Mesenchymal stem cell (in vitro differentiated cells and primary cell): ENCODE measurements at places on chromosomes 16 and 17.
A peak's percentile ranks its signal among the peaks of the same experiment; 100 is the strongest.

DNA sequence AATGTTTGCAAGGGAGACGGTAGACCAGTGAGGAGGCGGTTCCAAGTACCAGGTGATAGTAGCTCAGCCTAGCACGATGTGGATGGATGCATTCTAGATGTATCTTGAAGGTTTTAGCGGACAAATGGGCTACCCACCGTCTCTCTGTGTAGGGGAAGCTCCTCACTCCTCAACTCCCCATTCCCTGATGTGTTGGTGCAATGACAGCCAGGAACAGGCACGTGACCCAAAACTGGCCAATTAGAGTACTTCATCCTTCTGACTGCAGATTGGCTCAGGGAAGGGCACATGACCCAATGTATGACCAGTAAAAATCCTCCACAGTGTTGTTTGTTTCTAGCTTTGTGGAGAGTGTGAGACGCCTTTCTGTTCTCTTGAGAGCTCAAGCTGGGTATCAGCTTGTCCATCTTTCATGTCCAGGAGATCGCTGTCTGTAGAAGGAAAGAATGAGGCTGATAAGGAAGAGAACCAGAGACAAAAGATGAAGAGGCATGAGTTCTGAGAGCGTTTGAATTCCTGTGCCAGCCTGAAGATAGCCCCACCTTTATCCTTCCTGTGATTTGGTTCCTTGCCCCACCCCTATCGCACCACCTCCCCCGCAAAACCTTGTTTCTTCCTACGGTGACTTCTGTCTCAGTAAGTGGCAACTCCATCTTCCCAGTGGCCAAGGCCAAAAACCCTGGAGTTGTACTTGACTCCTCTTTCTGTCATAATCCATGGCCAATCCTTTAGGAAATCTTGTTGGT is 2.3 kb upstream of the BORCS6 start:
- H3K4me3 ChIP-seq, result no peak overlapping the region
- peak; percentile 86 for DNase-seq
- H3K27ac ChIP-seq, result peak overlapping the region; percentile 74

DNA sequence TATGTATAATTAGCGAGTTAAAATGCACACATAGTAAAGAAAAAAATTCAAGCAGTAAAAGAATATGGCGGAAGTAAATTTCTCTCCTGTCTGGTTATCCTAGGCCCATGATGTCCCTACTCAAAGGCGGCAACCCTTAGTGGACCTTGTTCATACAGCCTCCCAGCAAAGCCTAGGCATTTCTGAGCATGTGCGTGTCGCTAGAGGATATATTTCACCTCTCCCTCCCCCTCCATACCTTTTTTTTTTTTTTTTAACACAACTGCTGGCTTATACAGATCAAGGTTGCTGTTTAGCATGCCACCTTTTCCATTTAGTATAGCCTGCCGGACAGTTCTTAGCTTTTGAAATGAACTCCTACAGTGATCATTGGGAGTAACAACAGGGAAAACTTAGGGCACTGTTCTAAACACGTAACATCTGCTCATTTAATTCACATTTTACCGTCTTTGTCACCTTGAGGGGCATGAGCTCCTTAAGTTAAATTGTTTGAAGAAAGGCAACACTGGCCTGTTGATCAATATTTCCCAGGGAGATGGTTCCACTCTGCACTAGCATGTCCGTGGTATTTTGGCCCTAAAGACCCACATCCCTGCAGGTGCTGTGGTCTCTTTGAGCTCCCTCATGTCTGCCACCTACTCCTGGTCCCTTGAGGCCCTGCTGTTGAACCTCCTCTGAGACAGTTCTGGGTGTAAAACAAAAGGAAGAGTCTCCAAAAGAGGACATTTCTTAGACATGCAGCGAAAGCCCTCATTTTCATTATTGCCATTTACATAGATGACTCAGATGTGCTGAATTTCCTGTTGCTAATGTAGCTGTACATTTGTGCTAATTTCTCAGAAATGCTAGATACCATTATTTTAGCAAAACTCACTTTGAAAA is 4.1 kb upstream of the TNFRSF13B start:
- peaks cover 18% of the 10 kb centered on the region for H3K27me3 ChIP-seq
- no peak overlapping the region for H3K4me3 ChIP-seq
- no peak overlapping the region for H3K27ac ChIP-seq
- H3K4me1 ChIP-seq, result peaks cover 8% of the 10 kb centered on the region
- H3K36me3 ChIP-seq, result no peaks in the 10 kb centered on the region

- no peaks in the 10 kb centered on the region for H3K4me1 ChIP-seq
- peak; percentile 3 for DNase-seq
- H3K36me3 ChIP-seq, result no peaks in the 10 kb centered on the region
- no peak overlapping the region for H3K27ac ChIP-seq
Measured at GRCh38 chr17:73546770-73547536, 97.3 kb downstream of the SDK2 start.

DNA sequence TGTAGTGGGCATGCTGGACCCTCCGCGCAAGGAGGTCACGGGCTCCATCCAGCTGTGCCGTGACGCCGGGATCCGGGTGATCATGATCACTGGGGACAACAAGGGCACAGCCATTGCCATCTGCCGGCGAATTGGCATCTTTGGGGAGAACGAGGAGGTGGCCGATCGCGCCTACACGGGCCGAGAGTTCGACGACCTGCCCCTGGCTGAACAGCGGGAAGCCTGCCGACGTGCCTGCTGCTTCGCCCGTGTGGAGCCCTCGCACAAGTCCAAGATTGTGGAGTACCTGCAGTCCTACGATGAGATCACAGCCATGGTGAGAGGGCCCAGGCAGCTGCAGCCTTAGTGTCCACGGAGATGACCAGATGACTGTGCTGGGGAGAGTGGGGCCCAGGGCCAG is 22.3 kb downstream of the ATP2A1 start:
- H3K36me3 ChIP-seq, result no peaks in the 10 kb centered on the region
- DNase-seq, result no peak

DNA sequence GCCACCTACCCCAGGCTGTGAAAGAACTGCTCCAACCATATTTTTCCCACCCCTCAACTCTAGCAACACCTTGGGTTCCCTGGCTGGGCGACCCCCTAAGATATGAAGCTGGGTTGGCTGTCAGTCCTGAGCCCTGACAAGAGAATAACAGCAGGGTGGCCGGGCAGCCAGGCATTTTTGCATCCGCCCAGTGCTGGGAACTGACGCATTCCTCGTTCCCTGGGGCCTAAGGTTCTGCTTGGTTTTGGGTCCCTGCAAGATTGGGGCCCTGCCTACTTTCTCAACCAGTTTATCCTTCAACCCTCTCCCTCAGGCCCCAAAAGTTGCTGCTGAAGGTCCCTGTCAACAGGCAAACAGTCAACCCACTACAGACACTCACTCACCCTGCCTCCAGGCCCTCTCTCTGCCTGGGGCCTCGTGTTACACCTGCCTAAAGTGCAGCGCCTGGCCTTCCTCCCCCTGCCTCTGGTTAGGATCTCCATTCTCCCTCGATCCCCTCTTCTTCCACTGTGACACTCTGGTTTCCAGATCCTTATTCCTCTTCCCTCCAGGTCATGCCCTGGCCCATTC is 151.5 kb downstream of the STX8 start:
- DNase-seq, result no peak
- H3K36me3 ChIP-seq, result no peaks in the 10 kb centered on the region
- no peak overlapping the region for H3K27ac ChIP-seq
- peaks cover 3% of the 10 kb centered on the region for H3K4me1 ChIP-seq
